Stimulated activated CD8-positive, alpha-beta memory T cell treated with anti-CD3 and anti-CD28 coated beads, Interleukin-4, amount 100 ng/mL, for 48 hours (primary cell): ENCODE measurements at places on chromosomes 1 and 21.

DNA sequence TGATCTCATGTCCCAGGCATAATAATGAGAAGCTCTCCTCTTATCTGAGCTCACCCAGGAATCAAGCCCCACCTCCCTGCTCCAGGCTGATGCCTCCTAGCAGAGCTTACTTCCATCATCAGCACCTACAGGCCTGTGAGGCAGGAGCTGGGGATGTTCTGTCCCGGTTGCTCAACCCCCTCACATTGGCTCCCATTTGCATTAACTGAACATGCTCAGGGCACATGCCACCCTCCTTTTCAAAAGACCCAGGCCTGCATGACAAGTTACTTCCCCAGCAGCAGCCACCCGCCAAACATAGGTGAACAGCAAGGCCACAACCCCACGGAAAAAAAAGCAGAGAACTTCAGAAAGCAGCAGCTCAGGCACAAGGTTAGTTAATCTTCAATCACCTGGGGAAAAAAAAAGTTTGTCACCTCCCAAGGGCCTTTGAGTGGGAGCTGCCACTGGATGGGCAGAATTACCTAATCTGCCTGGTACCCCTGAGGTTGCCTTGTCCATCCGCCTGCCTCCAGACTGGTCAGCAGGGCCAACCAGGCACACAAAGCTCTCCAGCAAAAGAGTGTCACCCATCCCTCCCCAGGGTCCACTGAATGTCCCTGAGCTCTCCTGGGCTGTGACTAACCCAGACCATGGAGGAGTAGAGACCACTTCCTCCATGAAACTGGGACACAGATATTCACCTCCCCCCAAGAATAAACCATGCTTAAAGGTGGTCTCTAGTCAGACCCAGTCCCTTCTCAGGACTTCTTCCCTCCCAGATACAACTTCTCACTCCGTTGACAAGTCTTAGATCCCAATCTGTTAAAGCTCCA lies 4.4 kb downstream of the KCNN3 start:
- DNase-seq = no peak

- DNase-seq = no peak
These were observed 54.1 kb downstream of the LDLRAD2 start for GRCh38 chr1:21865943-21866706.

- peak; percentile 86 for DNase-seq
These were observed 156.9 kb upstream of the GJB5 start for GRCh38 chr1:34597877-34598514.

DNA sequence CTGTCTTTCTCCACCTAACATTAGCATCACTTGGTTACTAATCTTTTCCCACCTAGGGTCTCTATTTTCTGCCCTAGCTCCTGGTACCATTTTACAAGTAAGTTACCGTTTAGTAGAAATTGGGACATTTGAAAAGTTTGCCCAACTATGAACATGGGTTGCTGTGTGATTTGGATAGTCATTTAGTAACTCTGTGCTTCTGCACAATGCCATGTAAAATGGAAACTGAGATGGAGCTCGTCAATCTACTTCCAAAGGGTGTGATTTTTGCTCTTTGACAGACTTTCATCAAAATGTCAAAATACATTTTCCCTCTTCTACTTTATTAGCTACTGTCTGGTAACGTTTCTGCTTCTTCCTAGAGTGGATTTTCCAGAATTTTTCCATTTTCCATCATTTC lies 381.5 kb upstream of the B3GALT2 start:
- DNase-seq = no peak
